Cardiac septum (tissue), 1 donor: ENCODE measurements at places on chromosomes 1 and 21. TPM values are rescaled to one million over a fixed set of nuclear protein-coding genes. Genes with fewer than 3 reads are reported as not detected.

The KIAA0040 gene
- total RNA-seq, result 9.7 TPM

DNA sequence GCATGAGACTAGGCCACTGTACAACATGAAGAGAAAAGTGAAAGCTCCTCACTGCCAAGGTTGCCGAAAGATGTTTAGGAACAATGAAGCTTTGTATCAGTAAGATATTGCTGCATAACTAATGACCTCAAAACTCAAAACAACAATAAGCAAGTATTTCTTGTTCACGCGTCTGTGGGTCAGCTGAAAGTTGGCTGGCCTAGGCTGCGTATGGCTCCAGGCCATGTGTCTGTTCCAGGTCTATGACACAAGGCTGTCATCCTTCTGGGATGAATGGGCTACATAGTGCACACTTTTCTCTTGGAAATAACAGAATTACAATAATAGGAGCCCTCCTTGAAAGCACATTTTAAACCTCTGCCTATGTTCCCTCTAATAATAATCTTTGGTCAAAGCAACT, 515.9 kb downstream of the PLPP3 start:
- DNase-seq, result no peak

- DNase-seq, result no peak
These were observed 15.2 kb downstream of the F3 start for GRCh38 chr1:94526152-94526980.

- DNase-seq, result no peak
These were observed 139.8 kb upstream of the USH2A start for GRCh38 chr1:216563087-216563486.

GRCh38 chr1:74429580-74429979, 82.8 kb downstream of the LRRC53 start:
- DNase-seq, result no peak

The LRRC71 gene
- total RNA-seq, result not detected

- DNase-seq, result no peak
These were observed 3.1 kb downstream of the TSSK3 start for GRCh38 chr1:32365445-32365844.

GRCh38 chr1:107529511-107530149, 388.8 kb downstream of the NTNG1 start:
- no peak for DNase-seq

- no peak for DNase-seq
These were observed 1.4 kb downstream of the LHX4 start for GRCh38 chr1:180231506-180231921.

- no peak for DNase-seq
These were observed 893.5 kb downstream of the LTN1 start for GRCh38 chr21:28099001-28099705.

The FCRL4 gene
- not detected for total RNA-seq

DNA sequence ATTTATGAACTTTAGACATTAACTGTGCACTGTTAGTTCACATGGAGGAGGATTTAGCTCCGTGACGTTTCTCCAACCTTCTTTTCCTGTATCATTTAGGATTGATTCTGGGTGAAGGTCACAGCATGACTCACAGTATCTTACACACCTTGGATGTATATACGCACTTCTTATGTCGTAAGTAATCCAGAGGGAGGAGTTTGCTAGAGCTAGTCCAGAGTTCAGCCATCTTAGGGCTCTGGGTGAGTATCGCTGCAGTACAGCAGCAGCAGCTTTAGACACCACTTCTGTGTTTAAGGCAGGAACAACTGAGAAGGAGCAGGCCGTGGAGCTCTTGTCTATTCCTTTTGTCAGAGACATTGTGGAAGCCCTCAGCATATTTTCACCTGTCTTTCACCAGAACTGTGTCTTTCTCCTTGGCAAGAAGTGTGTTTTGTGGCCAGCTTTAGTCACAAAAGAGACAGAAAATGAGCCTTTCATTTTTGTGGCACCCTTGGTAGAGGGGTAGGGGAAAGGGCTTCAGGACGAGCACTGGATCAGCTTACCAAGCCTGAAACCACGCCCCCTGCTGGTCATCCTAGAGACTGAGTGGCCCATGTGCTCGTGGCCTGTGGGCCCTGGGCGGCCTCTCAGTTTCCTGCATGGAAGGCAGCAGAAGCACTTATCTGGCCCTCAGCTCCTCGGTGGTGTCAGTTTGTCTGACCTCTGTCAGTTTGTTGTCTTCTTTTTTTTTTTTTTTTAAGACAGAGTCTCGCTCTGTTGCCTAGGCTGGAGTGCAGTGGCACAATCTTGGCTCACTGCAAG, 64.0 kb downstream of the ADARB1 start:
- no peak for DNase-seq

The TGFB2 gene
- 40.5 TPM for total RNA-seq

The GCSAML gene
- total RNA-seq, result not detected

- DNase-seq, result no peak
These were observed 769 bp downstream of the GALE start for GRCh38 chr1:23799570-23800399.
